ENCODE measurements at places on chromosomes 4 and X. TPM values are rescaled to one million over a fixed set of nuclear protein-coding genes. Genes with fewer than 3 reads are reported as not detected.

GRCh38 chr4:57043347-57044251 is 64.9 kb downstream of the POLR2B start:
- peak; percentile 37 for DNase-seq

- DNase-seq: no peak
Measured at GRCh38 chr4:124179506-124180186, 532.9 kb downstream of the ANKRD50 start.

DNA sequence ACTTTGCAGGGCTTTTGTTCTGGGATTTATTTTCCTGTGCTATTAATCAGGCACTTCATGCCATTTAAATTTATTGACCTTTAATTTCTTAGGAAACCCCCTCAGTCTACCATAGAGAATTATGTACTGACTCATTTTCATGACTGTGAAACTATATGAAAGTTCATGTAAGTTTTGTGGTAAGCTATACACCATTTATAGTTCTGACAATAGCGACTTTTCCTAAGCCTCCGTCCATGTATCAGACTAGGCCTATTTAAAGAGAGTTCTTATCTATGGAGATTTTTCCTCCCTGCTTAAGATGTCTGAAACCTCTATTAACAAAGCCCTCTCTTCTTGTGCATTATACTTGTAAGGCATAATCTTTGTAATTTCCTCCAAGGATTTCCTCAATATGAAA is 111.6 kb downstream of the AFF2 start:
- DNase-seq: no peak

GRCh38 chr4:47195706-47196105 is 164.3 kb downstream of the GABRB1 start:
- no peak for DNase-seq

The GABRE gene
- 27.2 TPM for total RNA-seq
